ENCODE measurements at places on chromosomes 2 and 18.

- ATAC-seq: no peak
Observed at GRCh38 chr2:12543978-12544558, 172.7 kb upstream of the TRIB2 start.

- ATAC-seq: no peak
Observed at GRCh38 chr2:106853631-106854030, 32.3 kb downstream of the ST6GAL2 start.

DNA sequence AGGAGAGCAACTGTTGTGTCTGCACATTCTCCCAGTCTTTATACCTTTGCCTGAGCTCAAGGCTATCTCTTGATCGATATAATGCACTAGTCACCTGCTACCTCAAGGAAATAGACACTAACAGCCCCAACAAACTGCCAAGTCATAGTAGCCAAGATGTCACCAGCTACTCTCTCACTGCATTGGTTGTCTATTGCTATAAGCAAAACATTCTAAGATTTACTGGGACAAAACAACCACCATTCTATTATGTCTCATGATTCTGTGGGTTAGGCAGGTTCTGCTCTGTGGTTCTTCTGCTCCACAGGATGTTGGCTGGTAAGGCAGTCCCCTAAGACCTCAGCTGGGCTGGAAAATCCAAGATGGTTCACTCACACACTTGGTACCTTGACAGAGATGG lies 28.5 kb upstream of the MLPH start:
- ATAC-seq: no peak

- no peak for ATAC-seq
Observed at GRCh38 chr2:212480447-212480846, 58.2 kb downstream of the ERBB4 start.

DNA sequence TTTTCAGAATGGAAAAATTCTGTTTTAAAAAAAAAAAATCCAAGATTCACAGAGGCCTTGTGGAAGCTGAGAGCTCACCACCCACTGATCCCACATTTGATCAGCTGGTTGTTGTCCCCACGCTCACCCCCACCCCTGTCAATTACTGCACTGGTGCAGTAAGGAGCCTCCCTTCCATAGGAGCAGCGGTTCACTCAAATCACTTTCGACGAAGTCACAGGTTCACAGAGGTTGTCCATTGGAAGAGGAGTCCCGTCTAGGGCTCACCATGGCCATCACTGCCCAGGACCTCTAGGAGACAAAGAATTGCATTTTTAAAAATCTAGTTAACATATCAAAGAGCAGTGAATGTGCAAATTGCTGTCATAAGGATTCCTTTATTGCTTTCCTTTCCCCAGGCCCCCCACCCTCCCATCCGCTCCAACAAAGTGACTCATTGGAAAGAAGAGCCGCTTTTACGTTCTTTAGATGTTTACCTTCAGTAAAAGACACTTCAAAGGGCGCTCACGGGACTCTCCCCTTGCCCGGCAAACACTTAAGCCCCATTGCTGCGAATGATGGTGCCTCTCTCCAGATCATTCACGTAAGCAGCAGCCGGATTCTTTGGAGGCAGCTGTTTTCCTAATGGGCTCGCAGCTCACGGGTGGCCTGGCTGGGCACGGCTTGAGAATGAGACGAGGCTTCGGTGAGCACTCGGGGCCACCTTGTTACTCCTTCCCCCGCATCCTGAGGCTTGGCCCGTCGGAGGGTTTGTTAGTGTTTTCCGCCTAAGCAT lies 165.5 kb upstream of the SALL3 start:
- no peak for ATAC-seq

DNA sequence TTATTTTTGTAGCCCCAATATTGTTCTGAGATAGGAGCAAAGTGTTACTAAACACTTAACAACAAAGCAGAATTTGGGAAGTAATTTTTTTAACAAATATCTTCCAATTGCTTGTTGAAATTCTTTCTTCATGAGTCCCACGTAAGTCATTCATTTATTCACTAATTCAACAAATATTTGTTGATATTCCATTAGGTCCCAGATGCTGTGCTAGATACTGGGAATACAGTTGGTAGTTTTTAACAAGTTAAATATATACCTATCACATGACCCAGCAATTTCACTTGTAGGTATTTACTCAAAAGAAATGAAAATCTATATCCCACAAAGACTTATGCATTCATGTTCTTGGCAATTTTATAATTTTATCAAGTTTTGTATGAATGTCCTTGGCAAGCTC lies 7.0 kb upstream of the BBS5 start:
- ATAC-seq: no peak

DNA sequence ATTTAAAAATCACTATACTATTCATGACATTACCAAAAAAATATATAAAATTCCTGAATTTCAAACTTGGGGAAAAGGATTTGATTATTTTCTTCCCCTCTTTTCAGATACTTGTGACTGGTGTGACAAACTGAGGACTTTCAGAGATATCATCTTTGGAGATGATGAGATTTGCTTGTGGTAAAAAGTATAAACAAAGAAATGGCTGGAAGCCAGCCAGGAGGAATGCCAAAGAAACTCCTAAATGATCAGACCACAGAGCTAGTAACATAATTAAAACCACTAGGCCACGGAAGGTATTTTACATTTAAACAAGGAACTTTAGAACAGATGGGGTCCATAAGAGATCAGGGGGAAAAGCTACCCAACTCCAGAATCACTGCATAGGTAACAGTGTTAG lies 58.7 kb downstream of the PIGN start:
- ATAC-seq: no peak

- ATAC-seq: no peak
Observed at GRCh38 chr2:23423873-23424680, 39.1 kb downstream of the KLHL29 start.

- ATAC-seq: no peak
Observed at GRCh38 chr18:55466789-55467188, 121.2 kb downstream of the TCF4 start.

DNA sequence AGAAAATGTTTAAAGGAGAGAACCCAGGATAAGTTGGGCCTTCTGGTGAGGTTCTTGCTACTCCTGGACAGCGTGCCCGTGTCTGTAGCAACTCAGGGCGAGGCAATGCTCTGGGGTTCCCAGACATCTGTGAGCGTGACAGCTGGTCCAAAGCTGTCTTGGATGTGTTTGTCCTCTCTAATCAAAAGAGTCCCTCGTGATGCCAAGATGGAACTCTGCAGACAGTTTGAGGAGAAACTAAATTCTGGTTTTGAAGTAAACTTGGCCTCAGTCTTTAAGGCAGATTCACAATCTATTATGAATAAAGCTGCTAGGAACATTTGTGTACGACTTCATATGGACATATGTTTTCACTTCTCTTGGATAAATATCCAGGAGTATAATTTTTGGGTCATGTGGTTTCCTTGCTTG lies 47.3 kb downstream of the TMEM17 start:
- ATAC-seq: no peak

All from esophagus mucosa (tissue), 1 donor.